ENCODE measurements at places on chromosomes 3 and 15.

DNA sequence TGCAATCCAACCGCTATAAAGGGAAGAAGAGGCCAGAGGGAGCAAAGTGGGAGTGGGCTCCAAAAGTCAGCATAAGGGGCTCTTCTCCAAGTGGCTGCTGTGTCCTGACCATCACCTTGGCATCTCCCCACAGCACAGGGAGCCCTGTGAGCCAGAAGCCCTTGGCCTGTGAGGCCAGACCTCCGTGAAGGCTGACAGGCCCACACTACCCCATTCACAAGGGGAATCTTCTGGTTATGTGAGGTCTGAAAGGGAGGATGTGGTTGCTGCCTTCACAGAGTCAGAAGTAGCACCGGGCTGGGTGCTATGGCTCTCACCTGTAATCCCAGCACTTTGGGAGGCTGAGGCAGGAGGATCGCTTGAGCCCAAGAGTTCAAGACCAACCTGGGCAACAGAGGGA, 2.6 kb upstream of the ULK3 start:
- no peak for DNase-seq

- no peak for DNase-seq
Observed at GRCh38 chr3:78697426-78697825, 1070.4 kb downstream of the ROBO1 start.

- DNase-seq = no peak
Observed at GRCh38 chr15:77333166-77333565, 86.7 kb downstream of the PEAK1 start.

DNA sequence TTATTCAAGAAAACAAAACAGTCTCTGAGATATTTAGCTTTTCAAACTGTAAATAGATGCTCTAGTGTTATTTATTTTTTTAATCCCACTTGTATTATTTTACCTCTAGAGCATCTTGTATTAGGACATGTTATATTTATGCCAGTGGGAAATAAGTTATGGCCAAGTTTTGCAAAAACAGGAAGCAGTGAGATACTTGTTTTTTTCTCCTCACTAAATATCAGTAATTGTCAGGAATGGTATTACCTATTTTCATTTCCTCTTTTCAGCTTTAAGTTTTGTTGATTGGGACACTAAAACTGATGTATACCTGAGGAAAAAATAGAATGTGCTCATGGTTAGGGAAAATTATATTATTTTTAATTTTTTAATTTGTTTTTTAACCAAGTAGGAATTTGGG, 8.6 kb upstream of the IL20RB start:
- no peak for DNase-seq

DNA sequence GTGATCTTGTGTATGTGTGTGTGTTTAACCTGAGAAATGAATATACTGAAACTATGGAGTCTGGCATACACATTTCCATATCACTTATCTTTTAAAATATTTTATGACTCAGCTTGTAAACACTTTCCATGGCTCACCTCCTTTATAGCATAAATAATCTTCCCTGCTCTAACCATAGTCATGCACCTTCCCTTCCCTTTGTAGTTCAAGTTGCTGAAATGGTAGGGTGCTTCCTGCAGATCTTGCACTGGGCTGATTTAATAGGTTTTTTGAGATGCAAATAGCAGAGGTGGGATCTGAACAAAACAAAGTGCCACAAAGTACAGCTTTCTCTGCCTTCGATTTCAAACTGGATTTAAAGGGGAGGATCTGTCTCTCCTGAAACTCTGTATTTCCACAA, 712.7 kb upstream of the LMCD1 start:
- no peak for DNase-seq
